NCI-H1092 (cell line): ENCODE measurements at places on chromosomes 6 and 20.

DNA sequence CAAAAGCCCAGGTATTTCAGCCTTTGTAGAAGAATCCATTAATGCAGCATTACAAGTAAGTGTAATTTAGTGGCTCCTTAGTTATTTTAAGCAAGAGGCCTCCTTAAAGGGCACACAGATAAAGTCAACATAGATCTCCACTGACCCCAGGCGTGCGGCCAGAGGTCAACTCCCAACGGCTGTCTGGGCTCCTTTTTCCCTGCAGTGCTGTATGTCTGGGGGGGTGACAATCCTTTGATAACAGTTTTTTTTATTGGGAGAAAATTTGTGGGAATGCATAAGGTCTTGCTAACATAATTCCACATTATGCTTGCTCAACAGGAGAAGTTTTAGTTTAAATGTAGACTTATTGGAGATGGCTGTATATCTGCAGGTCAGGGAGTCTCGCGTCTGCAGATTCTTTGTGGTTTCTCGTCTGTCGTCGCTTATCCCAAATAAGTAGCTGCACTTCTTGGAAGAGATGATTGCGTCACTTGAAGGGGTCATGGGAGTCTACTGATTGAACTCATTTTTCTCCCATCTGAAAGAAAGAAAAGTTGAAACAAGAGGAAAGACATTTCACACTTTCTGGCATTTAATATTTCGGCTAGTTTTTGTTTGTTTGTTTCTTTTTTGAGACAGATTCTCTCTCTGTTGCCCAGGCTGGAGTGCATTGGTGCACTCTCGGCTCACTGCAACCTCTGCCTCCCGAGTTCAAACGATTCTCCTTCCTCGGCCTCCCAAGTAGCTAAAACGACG lies 151.7 kb upstream of the AKAP12 start:
- DNase-seq: no peak

DNA sequence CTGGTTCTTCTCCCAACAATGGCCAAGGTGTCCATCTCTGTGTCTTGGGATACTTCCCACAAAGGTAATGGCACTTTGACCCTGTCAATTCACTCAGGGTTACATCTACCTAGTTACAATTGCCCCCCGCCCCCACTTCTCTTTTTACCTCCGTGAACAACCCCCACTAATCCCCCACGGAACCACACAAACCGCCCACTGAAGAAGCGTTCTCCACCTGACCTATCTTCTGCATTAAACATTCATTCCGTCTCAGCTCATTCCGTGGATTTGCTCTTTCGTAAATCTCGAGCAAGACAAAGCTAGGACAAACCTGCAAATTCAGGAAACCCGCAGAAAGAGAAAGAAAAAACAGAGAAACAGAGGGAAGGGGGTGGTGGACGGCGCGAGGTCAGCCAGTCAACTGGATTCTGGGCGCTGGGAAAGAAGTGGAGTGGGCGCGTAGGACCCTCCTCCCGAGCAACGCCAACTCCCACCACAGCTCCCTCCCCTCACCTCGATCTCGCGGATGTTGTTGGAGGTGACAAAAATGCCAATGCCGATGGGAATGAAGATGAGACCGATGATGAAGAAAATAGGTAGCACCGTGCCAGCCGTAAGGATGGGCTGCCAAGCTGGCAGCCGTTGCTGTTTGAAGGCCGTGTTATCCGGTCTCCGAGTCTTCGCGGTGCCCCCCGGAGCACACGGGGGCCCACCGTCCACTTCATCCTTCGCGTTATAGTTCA lies 523 bp downstream of the TMEM30A start:
- DNase-seq: peak; percentile 19

DNA sequence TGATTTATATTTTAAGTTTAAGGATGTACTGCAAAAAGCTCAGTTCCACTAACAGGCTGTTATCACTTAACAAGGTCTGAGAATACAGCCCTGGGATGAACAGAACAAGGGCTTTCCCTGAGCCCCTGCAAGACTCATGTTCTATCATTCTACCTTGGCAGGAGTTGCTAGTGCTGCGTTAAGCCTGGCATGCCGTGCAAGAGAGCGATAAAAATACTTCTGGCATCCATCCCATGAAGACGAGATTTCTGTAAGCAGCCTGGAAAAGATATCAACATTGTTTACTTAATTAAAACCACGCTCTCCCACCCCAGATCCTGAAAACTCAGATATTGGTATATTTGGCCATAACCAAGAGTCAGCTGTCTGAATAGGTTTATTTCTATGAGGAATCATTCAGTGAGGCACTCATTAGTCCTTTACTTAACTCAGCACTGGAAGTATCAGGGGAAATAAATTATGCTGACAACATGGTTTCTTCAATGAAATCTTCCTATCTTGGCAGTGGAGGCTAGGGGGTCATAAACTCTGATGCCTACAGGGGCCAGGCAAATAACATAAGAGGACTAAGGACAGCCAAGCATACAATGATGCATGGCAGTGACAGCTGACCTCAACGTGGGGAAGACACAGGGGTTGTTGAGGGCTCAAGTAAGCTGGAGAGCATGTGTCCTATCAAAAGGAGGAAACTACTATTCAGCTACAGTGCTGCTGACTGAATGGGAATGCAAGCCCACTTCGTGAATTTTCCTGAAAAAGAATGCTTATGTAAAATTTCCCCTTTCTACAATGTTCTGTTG lies 37.6 kb upstream of the LYRM2 start:
- no peak for DNase-seq

DNA sequence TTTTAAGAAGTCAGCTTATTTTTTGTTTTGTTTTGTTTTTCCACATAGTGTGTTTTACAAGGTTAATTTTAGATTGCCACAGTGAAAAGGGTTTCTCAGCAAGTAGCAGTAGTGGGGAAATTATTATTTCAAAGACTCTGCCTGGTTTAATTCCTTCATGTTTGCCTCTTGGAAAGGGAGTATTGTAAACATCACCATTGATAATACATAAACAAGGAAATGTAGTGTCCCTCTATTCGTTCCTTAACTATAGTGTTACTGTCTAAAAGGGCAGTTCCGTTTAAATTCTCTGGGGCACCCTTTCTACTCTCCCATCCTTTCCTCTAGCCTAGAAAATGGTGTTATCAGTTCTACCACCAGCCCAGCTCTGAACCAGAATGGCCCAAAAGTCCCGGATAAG lies 391.0 kb upstream of the SOX4 start:
- no peak for DNase-seq

- DNase-seq: no peak
These were observed 31.6 kb downstream of the SRC start for GRCh38 chr20:37377346-37378081.

DNA sequence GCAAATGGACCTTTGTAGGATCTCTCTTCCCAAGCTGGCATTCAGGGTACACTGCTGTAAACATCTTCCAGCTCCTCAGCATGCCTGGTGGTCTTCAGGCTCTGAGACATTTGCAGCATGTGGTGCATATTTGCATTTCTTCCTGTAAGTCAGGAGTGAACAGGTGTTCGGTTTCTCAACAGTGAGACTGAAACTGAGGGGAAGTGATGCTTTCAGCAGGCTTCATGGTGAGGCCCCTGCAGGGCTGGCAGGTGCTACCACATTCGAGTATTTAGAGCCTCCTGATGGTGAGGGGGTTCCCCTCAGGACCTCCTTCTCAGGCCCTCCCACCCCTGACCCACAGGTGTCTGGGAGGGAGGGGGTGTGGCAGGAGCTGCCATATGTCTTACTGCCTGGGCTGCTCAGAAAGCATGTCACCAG lies 15.1 kb downstream of the MYBL2 start:
- DNase-seq: no peak

DNA sequence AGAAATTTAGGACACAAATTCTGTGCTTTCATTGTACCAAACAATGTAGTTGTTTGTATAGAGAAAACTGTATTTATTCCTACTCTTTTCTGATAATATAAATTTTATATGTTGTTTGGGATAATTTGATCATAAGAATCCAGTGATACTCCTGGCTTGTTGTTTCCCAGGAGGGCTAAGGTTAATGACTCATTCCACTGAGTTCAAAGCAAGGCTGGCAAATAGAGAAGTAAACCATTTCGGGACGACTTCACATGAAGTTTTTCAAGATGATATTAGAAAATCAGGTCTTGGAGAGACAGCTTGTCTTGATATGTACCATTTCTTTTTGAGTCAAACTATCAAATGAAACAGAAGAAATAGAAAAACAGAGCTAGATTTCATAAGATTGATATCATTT lies 326.1 kb upstream of the CNR1 start:
- no peak for DNase-seq

DNA sequence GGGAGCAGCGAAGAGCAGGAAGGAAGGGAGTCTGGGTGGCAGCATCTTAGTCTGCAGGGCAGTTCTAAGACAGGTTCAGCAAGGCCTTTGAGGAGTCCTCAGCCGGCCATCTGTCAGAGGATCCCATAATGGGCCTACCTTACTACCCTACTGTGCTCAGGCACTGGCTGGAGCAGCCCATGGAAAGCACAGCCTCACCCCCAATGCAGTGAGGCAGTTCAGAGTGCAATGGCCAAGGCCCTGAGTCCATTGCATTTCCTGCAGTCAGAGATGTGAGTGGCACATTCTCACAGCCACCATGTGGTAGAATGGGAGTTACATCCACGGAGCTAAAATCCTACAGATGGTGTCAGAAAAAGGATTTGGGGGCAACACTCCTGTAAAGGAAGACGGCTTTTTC lies 19.4 kb upstream of the OVOL2 start:
- DNase-seq: no peak

- no peak for DNase-seq
These were observed 50.2 kb upstream of the HIVEP1 start for GRCh38 chr6:11961923-11962322.

DNA sequence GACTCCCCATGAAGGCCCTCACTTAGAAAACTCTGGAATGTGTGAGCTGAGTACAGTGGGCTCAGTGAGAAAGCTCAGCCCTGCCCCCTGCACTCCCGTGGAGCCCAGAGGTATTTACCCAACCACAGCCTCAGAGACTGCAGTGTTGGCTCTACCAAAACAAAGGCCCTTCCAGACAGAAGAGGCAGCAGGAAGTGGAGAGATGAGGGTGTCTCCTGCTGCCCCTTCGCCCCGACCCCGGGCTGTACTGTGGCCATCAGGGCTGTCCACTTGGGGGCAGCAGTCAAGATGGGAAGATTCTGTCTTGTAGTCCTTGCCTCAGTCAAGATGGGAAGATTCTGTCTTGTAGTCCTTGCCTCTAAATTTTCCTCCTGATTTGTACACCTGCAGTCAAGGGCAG lies 341.3 kb downstream of the TAF4 start:
- DNase-seq: no peak

GRCh38 chr6:45532721-45533210 lies 155.0 kb upstream of the SUPT3H start:
- no peak for DNase-seq

DNA sequence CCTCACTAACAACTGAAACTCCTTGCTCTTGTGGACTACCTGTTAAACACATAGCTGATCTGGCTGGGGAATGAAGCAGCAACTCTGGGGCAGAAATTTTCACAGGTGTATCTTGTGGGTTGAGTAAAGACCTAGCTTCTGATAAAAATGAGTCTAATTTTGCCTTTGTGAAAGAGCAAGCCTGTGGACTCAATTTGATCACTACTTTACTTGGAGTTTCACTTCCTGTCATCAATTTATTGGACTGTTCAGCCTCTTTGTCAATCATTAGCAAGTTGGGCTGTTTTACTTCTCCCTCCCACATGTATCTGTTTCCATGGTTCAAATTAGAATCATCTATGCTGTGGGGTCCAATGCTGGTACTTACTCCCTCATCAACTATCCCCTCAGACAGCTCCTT lies 29.6 kb upstream of the CRIP3 start:
- no peak for DNase-seq

- no peak for DNase-seq
These were observed 80.6 kb downstream of the MAP3K5 start for GRCh38 chr6:136711644-136712043.

DNA sequence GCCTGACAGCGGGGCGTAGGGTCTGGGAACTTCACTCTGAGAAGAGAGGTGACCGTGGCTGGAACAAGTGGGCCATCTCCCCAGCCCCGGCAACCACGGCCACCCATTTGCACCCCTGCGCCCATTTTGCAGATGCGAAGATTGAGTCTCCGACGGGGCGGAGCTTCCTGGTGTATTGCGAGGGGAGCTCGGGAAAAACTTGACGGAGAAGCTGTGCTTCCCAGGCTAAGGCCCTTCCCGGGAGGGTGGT lies 653 bp downstream of the ZNF335 start:
- no peak for DNase-seq

DNA sequence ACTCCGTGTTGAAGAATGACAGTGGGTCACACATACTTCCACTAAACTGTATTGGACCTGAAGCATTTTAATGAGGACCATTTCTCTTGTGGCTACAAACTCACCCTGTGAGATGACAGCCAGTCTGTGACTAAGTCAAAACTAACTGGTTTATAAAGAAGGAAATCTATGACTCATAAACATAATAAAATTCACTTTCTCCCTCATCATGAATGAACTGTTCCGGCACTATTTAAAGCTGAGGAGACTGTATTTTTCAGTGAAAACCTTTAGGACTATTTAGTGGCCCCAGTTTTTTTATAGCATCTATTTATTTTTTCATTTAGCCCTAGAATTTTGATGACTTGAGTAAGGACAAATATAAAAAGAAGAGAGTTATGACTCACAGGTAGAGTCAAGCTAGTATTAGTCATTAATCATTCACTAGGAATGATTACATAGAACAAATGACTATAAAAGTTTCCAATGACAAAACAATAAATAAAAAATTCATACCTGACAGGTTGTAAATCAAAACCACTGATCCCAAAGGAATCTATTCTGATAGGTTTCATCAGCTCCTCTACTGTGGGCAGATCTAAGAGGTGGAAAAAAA lies 34.2 kb downstream of the CEP162 start:
- DNase-seq: no peak
